ENCODE measurements at places on chromosomes 6 and 20.
A peak's percentile ranks its signal among the peaks of the same experiment; 100 is the strongest.

- DNase-seq: peak; percentile 38
These were observed 47.2 kb upstream of the IPCEF1 start for GRCh38 chr6:154403788-154404187.

DNA sequence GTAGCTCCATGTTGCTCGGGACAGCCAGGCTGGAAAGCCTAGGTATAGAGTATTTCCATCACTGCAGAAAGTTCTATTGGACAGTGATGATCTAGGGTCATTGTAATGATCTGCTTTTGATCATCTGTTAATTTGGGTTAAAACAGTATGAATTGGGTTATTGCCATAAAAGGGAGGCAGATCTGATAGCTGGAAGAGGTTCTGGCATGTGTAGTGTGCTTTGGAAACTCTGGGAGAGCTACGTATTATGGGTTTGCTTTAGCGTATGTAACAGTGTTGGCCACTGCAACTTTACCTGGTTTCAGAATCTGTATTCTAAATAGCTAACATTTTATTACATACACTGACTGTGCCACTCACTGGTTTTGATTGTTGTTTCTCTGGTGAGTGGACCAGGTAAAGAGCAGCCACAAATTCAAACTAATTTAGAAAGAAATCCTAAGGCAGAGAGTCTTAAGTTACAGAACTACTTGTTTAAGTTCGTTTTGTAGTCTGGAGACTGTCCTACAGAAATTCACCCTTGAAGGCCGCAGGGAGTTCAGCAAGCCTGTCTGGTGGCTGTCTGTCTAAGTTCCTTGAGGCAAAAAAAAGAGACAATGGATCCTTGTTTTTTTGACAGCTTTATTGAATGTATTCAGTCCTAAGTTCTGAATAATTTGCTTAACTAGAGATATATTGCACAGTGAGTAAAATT is 300.3 kb downstream of the PRL start:
- no peak for DNase-seq

DNA sequence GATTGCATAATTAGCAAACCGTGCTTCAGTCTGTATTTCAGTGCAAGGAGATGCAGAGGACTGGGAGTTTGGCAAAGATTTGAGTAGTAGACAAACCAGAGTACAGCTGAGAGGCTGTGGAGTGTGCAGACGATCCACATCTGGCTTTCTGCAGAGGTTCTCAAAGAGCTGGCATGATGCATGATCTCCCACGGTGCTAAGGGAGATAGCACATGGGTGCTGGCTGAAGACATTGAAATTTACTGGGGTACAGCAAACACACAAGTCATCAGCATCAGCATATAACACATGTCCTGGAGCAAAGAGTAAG is 79.0 kb upstream of the FAM184A start:
- no peak for DNase-seq

GRCh38 chr6:113842165-113842564 is 15.0 kb upstream of the MARCKS start:
- no peak for DNase-seq

DNA sequence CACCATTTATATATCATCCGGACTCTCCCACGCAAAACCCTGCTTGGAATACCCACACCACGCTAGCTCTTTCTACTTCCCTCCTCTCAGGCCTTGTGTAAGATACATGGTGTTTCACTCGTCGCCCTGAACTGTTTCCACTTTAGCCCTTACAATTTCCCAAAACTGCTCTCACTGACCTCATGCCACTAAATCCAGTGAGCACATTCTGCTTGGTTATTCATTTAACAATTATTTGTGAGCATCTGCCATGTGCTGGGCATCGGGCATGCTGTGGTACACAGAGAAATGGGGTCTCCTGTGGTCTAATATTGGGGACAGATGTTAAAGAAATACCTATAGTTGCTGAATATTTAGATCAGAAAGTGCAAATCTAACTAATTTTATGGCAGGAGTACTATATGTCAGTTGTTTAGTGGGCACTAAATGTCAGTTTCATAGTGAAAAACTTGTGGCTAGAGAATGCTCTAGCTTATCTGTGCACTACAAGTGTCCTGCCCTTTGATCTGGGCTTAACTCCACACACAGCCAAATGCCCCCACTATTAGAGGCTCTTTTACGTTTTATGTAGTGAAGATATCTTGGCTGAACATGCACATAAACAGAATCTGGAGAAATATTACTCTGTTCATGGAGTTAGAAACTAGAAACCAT is 41.0 kb downstream of the PLEKHG1 start:
- DNase-seq: no peak

Measured in activated CD4-positive, alpha-beta T cell treated with anti-CD3 and anti-CD28 coated beads, Interleukin-10, Interleukin-2, amounts not matched to agents 100 ng/mL and 50 ng/mL, durations not matched to agents 16 hours and 8 hours (primary cell).